Stimulated activated CD8-positive, alpha-beta memory T cell treated with anti-CD3 and anti-CD28 coated beads, Interleukin-7, amount 100 ng/mL, for 1 hour (primary cell): ENCODE measurements at places on chromosomes 3 and 15.

GRCh38 chr15:74960286-74960685 is 3.7 kb upstream of the RPP25 start:
- no peak for DNase-seq

- DNase-seq: no peak
These were observed 138.3 kb upstream of the AGBL1 start for GRCh38 chr15:85941186-85941855.

DNA sequence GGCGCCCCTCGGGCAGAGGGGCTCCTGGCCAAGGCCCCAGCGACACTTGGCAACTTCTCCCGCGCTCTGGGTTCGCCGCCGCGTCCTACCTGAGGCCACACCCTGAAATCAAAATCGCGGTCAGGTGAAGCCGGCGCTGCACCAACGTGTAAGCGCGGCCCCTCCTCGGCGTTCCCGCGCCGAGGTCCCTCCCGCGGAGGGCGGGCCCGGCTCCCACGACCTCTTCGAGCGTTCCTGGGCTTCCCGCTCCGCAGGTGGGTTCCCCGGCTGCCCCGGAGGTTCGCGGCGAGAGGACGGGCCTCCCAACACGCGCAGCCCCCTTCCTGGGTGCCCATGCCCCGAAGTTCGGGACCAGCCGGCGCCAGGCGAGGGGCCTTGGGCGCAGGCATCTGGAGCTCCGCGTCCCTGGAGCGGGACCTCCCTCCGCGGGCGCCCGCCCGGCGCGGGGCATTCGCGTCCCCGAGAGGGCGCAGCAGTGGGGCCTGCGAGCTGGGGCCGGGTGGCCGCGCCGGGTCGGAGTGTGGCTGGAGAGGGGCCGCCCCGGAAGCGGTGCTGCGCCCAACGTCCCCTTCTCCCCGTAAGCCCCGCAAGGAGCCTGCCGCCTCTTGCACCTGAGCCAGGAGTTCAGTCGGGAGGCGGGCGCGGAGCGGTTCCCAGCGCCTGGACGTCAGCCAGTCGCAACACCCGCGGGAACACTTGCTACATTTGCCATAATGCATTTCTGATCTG is 13.7 kb downstream of the PAK6 start:
- no peak for DNase-seq

GRCh38 chr3:188310270-188310710 is 156.3 kb downstream of the LPP start:
- no peak for DNase-seq

DNA sequence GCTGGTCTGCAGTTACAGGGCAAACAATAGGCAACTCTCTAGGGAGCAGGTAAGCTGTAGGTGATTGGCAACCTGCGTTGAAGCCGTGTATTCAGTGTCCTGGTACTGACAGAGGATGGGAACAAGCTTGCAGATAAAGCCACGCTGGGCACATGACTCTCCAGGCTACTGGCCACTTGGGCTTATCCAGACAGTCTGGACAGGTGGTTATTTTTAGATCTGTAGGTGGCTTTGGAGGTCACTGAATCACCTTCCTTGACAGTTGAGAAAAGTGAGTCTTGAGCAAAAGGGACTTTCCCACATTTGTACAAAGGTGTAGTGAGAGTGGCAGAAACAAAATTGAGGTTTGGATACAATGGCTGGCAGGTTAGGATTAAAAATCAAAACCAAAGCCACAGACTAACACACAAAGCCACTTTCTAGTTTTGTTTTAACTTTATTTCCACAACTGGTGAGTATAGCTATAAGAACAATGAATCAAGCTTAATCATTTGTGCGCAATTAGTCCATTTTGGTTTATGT is 22.3 kb upstream of the IL1RAP start:
- DNase-seq: no peak

DNA sequence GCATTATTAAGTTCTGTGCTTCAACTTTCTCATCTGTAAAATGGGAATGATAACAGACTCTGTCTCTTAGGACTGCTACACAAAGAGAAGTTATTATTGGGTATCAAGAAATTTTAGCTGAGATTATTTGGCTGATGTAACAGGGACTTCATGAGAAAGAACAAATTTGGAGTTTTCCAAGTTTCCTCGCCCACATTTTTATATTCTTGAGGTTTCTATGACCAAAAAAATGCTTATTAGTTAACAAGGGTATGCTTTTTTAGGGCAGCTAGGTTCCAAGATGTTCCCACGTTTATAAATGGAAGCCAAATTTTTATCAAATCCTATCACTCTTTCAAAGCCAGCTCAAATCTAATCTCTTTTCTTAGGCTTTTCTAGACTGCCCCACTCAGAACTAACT is 50.6 kb upstream of the C3orf80 start:
- no peak for DNase-seq

- DNase-seq: no peak
These were observed 1233.9 kb upstream of the ALCAM start for GRCh38 chr3:104132566-104133403.

- DNase-seq: no peak
These were observed 84.9 kb upstream of the SPATA12 start for GRCh38 chr3:56975567-56975966.

DNA sequence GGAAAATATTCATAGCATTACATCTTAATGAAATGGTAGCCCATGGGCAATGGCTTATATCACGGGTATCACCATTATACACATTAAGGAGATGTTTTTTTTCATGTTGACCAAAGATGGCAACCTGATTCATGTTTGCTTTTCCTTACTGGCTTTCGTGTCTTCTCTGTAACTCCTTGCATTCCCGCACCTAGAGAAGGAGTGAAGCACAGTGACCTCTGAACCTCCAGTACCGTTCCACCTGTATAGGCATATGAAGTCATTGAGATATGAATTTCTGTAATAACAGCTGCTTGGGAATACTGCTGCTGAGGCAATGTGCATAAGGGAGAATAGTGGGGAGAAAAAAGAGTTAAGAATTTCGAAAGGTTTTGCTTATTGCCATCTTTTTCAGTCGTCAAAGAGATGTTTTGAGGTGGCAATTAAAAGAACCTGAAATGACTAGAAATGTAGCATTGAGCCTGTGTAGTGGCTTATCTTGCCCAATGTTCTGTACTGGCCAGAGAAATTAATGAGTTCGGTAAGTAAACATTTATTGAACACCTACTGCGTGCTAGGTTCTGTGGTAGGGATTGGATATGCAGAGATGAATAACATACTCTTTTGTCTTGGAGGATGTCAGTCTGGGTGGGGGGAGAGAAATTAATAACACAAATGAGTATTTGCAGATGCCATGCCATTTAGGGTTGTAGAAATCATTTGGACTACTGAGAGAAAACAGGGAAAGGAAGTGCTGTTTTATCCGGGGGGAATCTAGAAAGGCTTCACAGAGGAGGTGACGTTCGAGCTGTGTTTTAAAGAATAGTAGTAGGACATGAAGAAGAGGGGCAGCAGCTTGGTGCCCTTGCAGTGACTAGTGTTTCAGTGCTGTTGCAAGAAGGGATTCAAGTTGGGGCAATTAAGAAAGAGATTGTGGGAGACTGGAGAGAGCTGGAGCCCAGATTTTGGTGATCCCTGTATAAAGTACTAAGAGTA is 2.5 kb downstream of the FEM1B start:
- no peak for DNase-seq
